8988T (cell line): ENCODE measurements at places on chromosomes 6 and 20.

GRCh38 chr20:50893620-50894019 is 37.6 kb downstream of the ADNP start:
- DNase-seq, result no peak

GRCh38 chr20:23139524-23139923 is 53.4 kb upstream of the CD93 start:
- no peak for DNase-seq

GRCh38 chr6:100134703-100135102 is 140.7 kb upstream of the MCHR2 start:
- DNase-seq, result no peak

DNA sequence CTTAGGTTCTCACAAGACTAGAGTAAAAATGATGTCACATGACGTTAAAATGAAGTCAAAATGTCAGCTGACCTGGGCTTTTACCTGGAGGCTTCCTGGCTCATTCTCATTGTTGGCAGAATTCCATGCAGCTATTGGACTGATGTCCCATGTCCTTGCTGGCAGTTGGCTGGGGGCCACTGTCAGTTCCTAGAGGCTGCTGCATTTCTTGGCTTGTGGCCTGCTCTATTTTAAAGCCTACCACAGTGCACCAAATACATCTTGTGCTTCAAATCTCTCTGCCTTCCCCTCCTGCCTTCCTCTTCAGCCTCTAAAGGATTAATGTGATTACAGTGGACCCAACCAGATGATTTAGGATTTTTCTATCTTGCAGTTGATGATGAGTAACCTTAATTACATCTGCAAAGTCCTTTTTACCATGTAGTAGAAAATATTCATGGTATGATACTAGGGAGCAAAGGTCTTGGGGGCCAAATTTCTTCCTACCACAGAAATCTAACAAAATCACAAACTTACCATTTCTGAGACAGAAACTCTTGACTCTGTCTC is 81.9 kb downstream of the FIG4 start:
- DNase-seq, result no peak

- DNase-seq, result no peak
Measured at GRCh38 chr6:104126315-104127005, 733.3 kb downstream of the HACE1 start.

- DNase-seq, result no peak
Measured at GRCh38 chr6:64330694-64331307, 695.2 kb downstream of the PHF3 start.

GRCh38 chr6:73637404-73637803 is 16.4 kb downstream of the SLC17A5 start:
- DNase-seq, result no peak

DNA sequence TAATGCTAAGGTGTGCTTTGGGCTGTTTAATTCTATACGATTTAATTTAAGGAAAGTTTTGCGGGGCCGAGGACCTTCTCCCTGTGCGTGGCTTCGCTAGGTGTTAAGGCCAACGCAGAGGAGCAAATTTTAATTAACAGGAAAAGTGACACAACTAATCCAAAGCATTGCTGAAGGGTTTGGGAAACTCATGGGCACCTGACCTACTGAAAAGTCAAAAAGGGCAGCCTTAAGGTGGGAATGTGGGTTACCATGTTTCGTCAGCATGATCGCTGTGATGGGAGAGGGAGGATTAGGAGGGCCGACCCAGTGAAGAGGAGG is 415 bp upstream of the CUL9 start:
- no peak for DNase-seq
